ENCODE measurements at places on chromosomes 11 and 22. TPM values are rescaled to one million over a fixed set of nuclear protein-coding genes. Genes with fewer than 3 reads are reported as not detected.

- DNase-seq, result no peak
Observed at GRCh38 chr22:39943953-39944872, 16.0 kb upstream of the TMA7B start.

GRCh38 chr11:74102321-74102720 is 68.5 kb downstream of the C2CD3 start:
- DNase-seq, result no peak

GRCh38 chr11:73194593-73194992 is 23.5 kb upstream of the P2RY2 start:
- DNase-seq, result no peak

GRCh38 chr11:125075242-125075625 is 12.1 kb downstream of the SLC37A2 start:
- no peak for DNase-seq

GRCh38 chr11:116356451-116356850 is 416.3 kb downstream of the BUD13 start:
- DNase-seq, result no peak

GRCh38 chr11:100923555-100923954 is 206.1 kb downstream of the PGR start:
- no peak for DNase-seq

DNA sequence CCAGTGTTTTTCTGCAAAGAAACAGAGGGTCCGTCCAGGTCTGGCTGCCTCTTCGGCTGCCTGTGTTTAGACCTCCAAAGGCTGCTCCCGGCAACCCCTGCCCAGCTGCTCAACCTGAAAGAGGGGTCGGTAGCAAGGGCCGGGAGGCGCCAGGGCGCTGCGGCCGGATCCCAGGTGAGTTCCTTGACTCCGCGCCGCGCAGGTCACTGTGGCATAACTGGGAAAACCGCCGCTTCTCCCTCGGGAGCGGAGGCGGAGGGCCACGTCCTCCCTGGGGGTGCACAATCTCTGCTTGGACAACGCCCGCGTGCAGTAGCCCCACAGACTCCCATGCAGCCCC is 1.0 kb upstream of the BRSK2 start:
- DNase-seq, result no peak

DNA sequence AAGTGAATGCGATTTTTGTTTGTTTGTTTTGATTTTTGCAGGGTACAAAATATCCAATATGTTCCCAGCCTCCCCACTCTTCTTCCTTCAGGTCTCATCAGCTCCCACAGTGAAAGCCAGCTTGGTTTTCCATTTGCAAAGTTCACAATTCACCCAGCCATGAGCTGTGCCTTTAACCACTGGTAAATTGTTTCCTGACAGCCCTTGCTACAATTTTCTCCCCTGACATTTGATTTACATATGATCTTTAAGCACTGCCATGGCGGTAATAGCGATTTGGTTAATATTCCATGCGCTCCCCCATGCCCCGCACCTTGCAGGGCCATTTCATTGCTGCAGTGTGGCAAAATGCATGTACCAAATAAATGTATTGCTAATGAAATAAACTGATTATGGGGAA is 385.9 kb downstream of the MIAT start:
- no peak for DNase-seq

DNA sequence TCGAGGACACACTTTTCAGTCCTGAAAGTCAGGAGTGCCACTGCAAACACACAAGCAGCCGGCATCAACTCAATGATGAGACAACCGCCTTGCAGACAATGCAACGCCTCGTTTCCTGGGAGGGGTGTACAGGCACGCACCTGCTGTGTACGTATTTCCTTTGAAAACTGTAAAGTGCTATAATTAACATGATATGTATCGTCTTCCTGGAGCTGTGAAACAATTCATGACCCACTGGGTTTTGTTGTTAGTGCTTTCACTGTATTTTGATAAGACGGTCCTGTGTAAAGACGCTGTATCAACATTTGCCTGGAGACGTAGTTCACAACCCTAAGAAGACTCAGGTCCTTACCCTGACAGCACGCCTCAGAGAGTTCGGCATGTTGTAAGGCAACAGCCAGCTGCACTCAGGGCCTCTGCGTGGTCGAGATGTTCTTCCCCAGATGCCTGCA is 105.7 kb upstream of the ANO1 start:
- peak; percentile 15 for DNase-seq

GRCh38 chr11:75158241-75158640 is 7.3 kb downstream of the SLCO2B1 start:
- DNase-seq, result no peak

DNA sequence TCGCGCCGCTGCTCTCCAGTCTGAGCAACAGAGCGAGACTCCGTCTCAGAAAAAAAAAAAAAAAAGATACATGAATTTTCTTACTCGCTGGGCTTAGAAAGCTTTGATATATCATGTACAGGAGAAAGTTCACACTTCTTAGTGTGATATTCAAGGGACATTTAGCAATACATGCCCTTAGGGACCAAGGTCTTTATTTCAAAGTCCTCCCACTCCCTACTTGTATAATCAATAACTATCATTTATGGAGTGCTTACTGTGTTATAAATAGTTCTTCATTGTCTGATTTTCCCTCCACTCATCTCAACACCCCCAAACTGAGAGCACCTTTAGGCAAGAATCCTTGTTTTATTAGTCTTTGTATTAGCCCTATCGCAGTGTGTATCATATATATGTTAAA is 103.3 kb downstream of the UVRAG start:
- no peak for DNase-seq

DNA sequence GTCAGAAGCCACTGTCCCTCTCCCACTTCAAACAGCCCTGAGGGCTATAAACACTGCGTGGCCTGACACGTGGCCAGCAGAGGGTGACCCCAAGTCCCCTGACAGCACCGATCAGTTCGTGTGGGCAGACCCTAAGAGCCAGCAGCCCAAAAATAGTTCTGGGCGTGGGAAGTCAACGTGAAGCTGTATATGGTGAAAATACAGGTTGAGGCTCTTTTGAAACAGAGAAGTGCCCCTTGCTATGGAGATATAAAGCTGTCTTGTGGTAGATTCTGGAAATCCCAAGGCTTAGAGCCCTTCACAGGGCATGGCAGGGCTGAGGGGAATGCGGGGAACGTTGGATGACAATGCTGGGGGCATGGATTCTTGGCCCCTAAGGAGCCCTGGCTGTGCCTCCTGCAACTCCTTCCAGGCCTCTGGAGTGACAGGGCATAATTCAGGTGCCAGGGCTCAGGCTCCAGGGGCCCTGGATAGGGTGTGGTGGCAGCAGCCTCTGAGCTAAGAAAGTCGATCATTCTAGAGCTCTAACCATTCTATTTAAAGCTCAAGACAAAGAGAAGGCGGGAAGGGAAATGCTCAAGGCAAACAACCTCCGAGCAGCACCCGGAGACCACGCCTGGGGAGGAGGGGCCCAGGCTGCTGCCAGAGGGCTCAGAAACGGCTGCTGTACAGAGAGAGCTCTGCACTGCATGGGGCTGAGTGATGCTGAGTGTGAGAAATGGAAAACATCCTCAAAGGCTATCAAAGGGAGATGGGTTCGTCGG is 60.4 kb upstream of the CD5 start:
- no peak for DNase-seq

- DNase-seq, result no peak
Observed at GRCh38 chr11:62710001-62710345, 2.5 kb downstream of the GNG3 start.

DNA sequence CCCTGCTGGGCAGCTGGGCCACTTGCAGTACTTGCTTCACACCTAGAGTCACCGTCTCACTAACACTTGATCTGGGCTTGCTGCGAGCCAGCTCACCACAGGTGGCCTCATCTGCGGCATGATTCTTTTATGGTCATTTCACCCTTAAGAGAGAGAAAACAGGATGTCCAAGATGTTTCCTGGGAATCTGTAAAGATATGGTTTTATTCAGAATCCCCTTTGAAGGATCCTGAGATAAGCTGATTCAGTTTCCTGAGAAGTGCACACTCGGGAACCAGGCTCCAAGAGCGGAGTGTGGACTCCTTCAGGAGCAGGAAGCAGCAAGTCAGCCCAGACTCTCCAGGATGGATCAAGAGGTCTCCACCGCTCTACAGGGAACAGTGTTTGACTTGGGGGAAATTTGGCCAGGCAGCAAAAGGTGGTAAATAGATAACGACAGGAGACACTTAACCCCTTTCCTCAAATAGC is 21.8 kb upstream of the TP53AIP1 start:
- no peak for DNase-seq

- no peak for DNase-seq
Observed at GRCh38 chr11:111846063-111846462, 25.3 kb downstream of the ALG9 start.

DNA sequence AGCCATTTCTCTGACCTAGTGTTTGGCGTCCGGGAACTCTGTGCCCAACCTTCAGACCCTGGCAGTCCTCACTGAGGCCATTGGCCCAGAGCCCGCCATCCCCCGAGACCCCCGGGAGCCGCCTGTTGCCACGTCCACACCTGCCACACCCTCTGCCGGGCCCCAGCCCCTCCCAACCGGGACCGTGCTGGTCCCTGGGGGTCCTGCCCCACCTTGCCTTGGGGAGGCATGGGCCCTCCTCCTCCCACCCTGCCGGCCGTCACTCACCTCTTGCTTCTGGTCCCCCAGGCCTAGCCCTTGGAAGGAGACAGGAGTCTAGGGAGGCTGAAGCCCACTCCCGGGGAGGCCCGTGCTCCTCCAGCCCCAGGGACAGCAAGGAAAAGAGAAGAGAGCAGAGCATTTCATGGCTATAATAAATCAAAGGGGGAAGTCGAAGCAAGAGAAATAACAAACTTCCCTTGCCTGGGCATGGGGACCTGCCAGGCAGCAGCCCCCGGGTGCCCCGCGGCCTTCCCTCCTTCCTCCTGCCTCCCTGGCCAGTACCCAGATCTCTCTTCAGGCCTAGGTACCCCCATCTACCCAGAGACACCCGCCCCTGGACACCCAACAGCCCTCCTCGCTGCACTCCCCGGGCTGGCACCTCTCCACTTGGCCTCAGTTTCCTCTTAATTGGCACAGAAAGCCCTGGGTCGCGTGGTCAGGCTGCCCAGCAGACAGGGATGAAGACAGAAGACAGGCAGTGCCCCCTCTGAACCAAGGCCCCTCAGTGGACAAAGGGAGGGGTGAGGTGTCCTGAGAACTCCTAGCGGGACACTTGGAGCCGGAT is 13.0 kb upstream of the SLC39A13 start:
- no peak for DNase-seq

DNA sequence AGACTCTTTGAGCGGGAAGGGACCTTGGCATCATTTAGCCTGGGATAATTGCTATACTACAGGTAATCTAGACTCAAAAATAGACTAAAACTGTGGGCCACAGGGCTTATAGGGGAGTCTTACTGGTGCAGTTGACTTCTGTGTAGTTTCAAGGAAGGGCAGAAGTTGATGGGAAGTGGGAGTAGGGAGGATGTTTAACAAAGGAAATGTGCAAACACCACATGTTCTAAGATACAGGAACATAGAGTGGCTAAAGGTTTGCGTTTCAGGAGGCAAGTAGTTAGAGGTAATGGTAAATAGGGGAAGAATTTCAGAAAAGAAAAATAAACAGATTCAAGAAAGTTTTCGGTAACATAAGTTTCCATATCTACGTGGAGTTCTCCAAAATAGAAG is 14.4 kb upstream of the SORL1 start:
- DNase-seq, result no peak

- no peak for DNase-seq
Observed at GRCh38 chr22:27156821-27157489, 499.6 kb downstream of the MIAT start.

DNA sequence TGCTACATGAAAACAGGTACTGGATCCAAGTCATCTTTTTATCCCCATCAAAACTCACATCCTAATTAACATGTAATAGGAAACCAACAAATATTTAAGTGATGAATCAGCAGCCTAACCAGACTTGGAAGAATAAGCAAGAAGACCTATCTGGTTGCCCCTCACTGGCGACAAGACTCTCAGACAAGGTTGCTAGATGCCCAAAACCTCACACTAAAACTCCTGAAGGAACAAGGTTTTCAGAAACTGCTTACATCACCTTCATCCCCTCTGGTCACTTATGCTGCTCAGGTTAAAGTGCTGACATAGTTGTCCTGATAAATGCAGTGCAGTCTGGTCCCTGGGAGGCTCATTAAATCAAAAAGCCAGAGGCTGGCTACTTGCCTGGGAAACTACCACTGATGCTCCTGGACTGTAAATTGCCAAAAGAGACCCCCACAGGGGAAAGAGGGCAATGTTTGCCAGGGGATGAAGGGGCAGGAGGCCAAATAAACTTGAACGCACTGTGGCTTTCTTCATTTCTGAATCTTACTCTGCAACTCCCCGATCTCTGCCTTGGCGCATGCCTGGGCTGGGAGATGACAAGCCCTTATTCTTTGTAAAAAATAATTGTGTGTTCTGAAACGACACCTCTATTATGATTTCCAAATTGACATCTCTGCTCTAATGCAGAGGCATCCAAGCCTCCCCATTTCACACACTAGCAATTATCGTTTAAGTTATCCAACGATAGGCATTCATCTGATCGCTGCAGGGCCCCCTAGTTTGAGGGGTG is 72.7 kb downstream of the AMBRA1 start:
- DNase-seq, result no peak

DNA sequence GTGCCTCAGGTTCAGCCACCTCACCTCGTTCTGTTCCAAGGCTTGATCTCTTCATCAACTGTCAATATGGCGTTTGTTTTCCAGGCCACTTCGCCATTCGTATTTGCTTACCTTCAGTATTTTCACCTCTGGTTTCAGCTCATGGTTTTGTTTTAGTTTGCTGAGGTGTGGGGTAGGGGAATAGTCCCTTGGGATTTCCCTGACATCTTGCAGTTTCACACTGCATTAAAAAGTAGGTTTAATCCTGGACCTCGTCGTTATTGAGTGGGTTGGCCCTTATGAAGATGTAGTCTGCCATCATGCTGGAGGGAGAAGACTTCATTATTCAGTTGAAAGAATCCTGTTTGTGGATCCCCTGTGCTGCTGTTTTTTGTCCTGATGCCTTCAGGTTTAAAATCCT is 46.0 kb downstream of the C11orf91 start:
- DNase-seq, result no peak

Gene MYBPC3
- 0.09 TPM for total RNA-seq

Gene PRG2
- total RNA-seq, result not detected

Gene SMC1B
- total RNA-seq, result not detected

Gene SMIM35
- total RNA-seq, result not detected

Gene ALDH3B1
- 7.6 TPM for total RNA-seq

Gene ASCL3
- not detected for total RNA-seq

Gene EML3
- total RNA-seq, result 22.0 TPM

Gene CEND1
- total RNA-seq, result not detected

Gene CHST1
- total RNA-seq, result 2.1 TPM

Gene NCF4
- total RNA-seq, result 0.63 TPM

Gene CRYBA4
- 0.19 TPM for total RNA-seq

Gene ANGPTL5
- not detected for total RNA-seq

Gene PNPLA5
- total RNA-seq, result not detected

Gene CABP4
- 1.2 TPM for total RNA-seq

All from pancreas (tissue), 10 donors.